ENCODE measurements at places on chromosomes 4 and X.

DNA sequence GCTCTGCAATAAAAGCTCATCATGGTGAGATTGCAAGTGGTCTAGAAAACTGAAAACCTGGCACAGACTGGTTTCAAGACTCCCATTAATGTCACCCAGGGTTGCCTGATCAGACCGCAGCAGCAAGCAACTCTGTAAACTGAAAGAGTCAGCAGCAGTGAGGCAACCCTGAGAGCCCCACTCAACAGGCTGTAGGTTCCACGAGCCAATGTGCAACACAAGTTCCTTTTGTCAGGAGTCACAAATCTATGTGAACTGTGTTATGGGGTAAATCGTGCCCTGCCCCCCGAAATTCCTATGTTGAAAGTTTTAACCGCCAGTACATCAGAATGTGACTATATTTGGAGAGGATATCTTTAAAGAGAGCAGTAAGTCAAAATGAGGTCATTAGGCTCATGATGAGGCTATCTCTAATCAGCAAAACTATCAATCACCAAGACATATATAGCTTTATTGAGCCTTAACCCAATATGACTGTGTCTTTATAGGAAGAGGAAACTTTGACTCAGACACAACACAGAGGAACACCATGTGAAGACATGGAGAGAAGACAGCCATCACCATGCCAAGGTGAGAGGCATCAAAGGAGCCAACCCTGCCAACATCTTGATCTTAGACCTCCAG is 94.0 kb downstream of the FBXO8 start:
- no peak for DNase-seq

DNA sequence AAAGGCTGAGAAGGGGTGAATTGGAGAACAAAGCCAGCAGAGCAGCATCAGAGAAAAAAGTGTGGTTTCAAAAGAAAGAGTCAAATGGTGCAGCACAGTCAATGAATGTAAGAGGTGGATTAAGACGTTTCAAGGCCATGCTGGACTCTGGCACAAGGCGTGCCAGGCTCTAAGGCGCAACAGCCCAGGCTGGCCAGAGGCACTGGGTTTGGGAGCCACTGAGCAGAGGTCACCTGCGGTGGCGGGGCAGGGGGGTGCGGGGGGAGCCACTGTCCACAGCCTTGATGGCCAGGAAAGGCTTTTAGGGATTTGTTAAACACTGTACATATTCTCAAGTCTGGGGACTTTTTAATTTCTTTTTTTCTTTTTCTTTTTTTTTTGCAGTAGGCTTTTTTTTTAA is 222.5 kb upstream of the FAT1 start:
- no peak for DNase-seq

- DNase-seq, result no peak
These were observed 232.5 kb upstream of the NDST3 start for GRCh38 chr4:117801756-117802155.

GRCh38 chr4:37990731-37991245 is 30.6 kb downstream of the PTTG2 start:
- no peak for DNase-seq

DNA sequence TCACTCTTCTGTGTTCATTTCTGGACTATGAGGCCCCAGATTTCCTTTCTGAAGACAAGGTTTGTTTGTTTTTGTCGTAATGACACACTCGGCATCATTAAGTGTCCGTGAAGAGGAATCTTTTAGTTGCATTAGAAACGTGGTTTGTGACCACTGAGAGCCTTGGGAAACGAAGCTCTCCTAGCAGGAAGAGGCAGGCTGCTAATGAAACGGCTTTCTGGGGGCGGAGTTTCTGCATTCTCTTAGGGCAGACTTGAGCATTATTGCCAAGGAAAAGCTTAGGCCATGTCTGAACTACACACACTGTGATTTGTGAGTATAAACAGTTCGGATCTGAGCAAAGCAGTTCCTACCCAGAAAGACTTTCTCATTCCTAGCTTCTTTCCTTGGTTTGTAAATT is 64.0 kb downstream of the SOX3 start:
- DNase-seq, result no peak

DNA sequence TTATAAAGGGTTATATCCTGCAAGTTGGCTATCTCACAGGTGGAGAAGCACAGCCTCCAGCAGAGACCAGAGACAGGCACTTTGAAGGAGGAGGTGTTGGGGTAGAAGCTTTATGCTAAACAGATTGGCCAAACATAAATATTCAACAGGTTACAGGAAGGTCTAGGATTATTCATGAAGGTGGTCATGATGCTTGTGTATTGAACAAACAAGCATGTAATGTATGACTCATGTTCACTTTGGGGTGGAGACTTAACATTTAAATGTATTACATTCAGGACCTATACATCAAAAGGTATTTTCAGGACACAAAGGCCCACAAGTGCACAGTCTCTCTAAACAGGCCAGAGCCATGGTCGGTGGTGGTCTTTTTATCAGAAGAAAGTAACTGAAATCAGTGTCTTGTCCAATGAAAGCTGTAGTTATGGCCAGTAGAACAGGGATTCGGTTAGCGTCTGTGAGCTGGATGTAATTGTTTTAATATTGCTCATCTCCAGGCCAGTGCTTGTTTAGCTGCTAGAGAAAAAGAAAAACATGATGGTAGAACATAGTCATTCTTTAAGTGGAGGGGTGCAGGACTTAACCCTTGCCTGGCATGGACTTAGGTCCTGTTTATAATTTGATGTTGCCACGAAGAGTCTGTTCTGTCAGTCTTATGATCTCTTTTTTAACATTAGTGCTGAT is 555.2 kb upstream of the PCDH10 start:
- DNase-seq, result no peak

DNA sequence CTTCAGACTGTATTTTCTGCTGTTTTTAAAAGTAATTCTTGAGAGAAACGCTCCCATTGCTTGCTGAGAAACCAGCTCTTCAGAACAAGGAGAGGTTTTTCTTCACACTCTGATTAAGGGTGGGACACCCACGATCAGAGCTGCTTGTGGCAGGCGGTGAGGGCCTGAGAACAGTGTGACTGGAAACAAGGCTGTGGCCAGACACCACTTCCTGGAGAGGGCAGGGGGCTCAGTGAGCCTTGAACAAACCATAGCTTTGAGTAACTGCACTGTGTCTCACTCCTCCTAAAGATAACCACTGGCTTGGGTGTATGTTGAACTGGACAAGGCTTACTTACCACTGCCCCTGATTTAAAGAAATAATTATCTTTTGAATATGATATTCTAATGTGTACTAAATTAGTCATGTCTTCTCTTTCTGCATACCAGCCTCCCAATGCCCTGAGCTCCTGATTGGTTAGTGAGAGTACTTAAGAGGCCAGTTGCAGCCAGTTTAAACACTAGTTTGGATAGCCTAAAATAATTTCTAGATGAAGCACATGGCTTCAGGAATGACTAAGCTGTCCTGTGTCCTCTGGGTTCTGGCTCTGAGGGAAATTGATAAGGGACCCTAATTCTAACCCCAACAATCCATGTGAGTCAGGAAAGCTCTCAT is 3.7 kb upstream of the GPR82 start:
- DNase-seq, result no peak

DNA sequence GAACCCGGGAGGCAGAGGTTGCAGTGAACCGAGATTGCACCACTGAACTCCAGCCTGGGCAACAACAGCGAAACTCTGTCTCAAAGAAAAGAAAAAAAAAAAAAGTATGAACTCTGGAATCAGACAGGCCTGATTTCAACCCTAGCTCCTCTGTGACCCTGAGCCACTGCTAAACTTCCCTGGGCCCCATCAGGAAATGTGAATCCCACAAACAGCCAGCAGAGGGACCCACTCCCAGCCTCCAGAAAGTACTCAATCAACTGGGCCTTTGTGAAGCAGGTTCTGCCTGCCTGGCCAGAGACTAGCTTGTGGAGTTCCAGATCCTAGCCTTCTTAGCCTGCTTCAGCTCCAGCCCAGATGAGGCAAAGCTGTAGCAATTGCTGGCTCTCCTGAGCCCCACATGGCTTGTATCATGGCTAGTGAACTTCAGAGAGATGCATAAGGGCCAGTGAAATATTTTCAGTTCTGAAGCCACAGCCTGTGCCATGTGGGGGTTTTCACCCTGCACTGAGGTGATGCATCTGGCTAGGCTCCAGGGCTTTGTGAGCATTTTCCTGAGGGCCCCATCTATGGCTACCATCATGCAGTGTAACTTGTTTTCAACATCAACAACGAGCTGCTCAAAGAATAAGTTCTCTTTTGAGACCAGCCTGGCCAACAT is 7.2 kb upstream of the IDS start:
- DNase-seq, result no peak

DNA sequence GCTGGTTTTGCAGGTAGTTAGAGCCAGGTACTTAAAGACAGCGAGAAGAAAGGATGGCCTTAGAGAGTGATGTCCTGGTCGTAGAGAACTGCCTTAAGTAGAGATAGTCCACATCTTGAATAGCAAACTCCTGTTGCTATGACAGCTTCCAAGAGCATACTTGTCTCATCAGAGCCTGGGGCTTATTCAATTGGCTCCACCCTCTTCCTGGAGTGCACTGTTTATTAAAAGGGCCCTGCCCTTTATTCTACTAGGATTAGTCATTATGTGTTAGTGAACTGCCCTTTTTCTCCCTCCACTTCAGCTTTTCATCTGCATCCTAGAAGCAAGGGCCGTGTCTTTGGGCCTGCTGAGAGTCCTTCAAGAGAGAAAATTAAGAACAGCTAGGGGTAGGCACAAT is 94.5 kb upstream of the EOLA2 start:
- peak; percentile 44 for DNase-seq

GRCh38 chr4:66555301-66555700 is 885.0 kb upstream of the EPHA5 start:
- DNase-seq, result no peak

DNA sequence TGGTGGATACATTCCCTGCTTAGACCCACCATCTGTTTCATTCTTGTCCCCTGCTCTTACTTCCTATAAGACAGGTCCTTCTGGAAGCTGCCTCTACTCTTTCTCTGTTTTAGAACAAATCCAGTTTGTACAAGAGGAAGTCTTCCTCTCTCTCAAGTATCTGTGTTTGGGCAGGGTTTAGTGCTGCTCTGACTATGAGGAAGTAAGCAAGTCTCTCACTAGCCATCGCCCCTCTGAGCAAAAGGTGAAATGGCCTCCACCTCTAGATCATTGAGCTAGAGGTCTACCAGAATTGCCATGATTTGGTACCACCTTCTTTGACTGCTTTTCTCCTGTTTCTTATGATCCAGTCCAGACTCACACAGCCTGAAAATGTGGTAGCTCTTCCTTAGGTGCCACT is 8.4 kb downstream of the BTK start:
- DNase-seq, result no peak

DNA sequence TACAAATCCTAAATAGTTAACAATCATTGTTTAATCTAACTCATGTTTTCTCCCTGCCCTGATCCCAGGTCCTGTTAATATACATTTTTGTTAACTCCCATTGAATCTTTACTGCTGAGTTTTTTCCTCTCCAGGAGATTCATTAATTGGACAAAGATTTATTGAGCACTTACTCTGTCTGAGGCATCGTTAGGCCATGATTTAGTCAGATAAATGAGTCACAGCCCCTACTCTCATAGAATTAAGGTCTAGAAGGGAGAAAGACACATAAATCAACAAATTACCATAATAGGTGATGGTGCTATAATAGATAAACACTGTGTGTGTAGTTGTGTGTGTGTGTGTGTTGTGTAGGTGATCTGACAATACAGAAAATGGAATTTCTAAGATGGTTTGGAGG is 112.5 kb downstream of the MAPK10 start:
- no peak for DNase-seq

GRCh38 chrX:132539611-132540010 is 50.8 kb upstream of the MBNL3 start:
- no peak for DNase-seq

DNA sequence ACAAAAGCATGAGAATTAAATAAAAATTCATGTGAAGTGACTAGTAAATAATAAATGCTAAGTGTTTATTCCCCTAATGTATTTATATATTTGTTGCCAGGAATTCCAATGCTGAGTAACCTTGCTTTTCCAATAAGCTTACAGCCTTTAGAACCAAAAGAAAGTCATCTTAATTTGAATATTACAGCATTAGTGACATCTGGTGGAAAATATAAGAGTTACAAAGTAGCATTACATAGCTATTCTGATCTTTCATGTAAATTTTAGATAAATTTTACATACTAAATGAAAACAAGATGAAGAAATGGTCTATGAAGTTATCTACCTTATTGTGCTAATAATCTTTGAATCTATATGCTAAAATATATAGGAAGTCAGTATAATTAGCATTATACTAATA is 10.4 kb downstream of the MAD2L1 start:
- peak; percentile 13 for DNase-seq

DNA sequence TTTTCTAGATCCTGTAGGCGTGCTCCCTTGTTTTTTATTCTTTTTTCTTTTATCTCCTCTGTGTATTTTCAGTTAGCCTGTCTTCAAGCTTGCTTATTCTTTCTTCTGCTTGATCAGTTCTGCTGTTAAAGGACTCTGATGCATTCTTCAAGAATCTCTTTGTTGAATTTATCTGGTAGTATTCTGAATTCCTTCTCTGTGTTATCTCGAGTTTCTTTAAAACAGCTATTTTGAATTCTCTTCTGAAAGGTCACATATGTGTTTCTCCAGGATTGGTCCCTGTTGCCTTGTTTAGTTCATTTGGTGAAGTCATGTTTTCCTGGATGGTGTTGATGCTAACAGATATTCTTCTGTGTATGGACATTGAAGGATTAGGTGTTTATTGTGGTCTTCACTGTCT is 15.3 kb downstream of the RAB33B start:
- no peak for DNase-seq

- no peak for DNase-seq
These were observed 18.9 kb downstream of the PPID start for GRCh38 chr4:158704274-158704673.

DNA sequence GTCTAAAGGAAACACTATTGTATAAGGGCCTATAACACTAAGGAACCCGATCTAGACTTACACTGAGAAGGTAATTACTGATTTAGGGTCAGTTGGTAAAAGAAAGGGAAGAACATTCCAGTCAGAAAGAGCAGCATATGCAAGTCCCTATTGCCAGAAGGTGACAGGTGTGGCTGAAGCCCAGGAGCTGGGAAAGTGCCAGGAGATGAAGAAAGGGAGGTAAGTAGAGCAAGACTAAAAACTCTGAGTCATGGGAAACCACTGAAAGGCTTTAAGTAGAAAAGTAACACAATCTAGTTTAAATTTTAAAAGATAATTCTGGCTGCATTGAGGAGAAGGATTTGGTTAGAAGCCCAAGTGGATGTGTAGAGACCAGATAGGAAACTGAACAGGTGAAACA is 77.7 kb upstream of the INTU start:
- no peak for DNase-seq

- no peak for DNase-seq
These were observed 3.0 kb downstream of the ATP11C start for GRCh38 chrX:139929876-139930275.

DNA sequence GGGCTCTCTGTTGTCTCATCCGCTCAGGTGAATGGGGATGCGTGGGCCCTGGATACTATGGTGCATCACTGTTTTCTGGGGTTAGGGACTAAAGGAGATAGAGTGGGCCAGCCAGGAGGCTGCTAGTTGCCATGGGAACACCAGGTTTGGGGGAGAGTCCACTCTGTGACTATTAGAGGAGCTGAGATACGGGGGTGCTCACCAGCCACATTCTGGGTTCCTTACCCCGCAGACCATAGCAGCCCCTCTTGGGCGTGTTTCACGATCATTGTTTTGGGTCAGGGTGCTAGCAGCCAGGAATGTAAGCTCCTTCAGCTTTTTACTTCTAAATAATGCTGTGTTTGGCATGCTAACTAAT is 4.6 kb downstream of the EFNB1 start:
- DNase-seq, result no peak
